WERI-Rb-1 (cell line): ENCODE measurements at places on chromosomes 3 and 15.
A peak's percentile ranks its signal among the peaks of the same experiment; 100 is the strongest.

- no peak for DNase-seq
Measured at GRCh38 chr15:38648121-38648843, 83.7 kb upstream of the RASGRP1 start.

- DNase-seq: no peak
Measured at GRCh38 chr15:88574655-88575054, 28.2 kb upstream of the DET1 start.

GRCh38 chr15:35168464-35168863 lies 83.4 kb upstream of the NANOGP8 start:
- DNase-seq: no peak

DNA sequence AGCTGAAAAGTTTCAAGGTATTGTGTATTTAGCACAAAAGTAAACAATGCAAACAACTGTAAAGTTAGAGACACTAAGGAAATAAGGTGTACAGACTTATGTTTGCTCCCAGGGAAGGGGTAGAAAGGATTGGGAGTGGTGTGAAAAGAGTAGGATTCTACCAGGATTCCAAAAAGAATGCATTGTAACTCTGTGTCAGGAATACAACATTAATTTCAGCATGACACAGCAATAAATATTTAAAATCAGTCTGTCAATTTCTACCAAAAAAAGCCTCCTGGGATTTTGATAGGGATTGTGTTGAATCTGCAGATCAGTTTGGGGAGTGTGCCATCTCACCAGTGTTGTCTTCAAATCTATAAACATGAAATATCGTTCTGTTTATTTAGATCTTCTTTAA lies 73.4 kb downstream of the LRRC28 start:
- DNase-seq: no peak

GRCh38 chr15:98855815-98856531 lies 151.6 kb downstream of the PGPEP1L start:
- no peak for DNase-seq

DNA sequence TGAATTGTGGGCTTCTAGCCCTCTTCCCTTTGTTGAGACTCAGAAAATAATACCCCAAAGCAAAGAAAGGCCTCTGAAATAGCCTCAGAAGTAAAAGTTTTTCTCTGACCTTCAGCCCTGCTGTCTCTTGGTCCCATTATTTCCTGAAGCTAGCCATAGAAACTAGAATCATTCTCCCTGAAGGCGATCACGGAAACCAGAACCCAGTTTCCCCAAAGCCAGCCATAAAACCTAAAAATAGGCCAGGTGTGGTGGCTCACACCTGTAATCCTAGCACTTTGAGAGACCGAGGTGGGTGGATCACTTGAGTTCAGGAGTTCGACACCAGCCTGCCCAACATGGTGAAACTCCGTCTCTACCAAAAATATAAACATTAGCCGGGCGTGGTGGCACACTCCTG lies 27.2 kb downstream of the EXD1 start:
- no peak for DNase-seq

GRCh38 chr3:110925798-110926197 lies 145.8 kb upstream of the NECTIN3 start:
- DNase-seq: no peak

- DNase-seq: no peak
Measured at GRCh38 chr15:95432878-95433405, 897.6 kb upstream of the NR2F2 start.

GRCh38 chr3:12900885-12901411 lies 59.6 kb upstream of the RPL32 start:
- no peak for DNase-seq

DNA sequence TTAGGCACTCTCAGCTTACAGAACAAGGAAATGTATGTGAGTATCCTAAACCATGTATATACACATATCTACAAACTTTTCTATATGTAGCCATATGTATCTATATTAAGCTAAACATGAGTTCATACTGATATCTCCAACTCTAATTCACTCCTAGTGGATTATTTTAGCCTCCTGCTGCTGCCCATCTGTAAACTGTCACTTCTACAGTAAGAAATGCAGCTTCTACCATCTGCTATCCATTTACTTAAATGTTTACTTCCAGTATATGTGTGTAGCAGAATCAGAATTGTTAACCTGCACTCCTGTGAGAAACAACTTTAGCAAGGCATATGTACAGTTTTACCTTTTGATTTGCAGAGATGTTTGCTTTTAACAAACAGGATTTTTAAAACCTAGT lies 478.5 kb upstream of the CBLB start:
- peak; percentile 25 for DNase-seq

- no peak for DNase-seq
Measured at GRCh38 chr3:37897763-37898162, 36.1 kb downstream of the CTDSPL start.

- DNase-seq: no peak
Measured at GRCh38 chr3:142021127-142021526, 128.2 kb downstream of the TFDP2 start.

DNA sequence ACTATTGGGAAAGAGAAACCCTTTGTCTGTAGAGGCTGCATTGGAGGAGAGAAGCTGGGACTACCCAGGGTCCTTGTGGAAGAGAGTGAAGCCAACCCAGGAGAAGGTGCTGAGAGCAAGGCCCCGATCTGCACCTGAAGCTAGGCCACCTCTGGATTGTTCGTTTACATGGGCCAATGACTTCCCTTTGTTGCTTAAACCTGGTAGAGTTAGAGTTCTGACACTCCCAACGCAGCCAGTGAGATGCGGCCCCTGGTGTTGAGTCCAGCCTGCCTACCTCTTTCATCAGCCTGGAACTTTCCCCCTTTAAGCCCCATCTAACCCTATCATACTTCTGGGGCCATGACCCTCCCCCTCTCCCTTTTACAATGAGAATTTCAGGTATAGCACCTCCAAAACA lies 30.8 kb downstream of the CCDC13 start:
- DNase-seq: no peak

DNA sequence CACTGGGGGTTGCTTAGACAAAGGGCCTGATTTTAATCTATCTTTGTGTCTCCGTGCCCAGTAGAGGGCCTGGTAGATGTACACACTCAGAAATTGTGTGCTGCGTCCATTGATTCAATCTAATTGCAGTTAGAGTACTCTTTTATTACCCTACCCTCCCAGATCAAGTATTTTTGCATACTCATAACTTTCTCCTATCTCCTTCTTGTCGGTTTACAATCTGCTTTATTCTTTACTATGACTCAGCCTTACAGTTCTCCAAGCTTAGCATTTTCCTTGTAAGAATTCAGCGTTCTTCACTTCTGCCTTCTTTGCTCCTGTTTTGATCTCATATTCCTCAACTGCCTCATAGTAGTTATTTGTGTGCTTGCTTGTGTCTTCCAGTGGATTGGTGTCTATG lies 124.5 kb upstream of the ARRDC4 start:
- no peak for DNase-seq

- no peak for DNase-seq
Measured at GRCh38 chr15:66780973-66781718, 79.1 kb downstream of the SMAD6 start.

- DNase-seq: no peak
Measured at GRCh38 chr3:98739266-98739665, 23.9 kb upstream of the ST3GAL6 start.

DNA sequence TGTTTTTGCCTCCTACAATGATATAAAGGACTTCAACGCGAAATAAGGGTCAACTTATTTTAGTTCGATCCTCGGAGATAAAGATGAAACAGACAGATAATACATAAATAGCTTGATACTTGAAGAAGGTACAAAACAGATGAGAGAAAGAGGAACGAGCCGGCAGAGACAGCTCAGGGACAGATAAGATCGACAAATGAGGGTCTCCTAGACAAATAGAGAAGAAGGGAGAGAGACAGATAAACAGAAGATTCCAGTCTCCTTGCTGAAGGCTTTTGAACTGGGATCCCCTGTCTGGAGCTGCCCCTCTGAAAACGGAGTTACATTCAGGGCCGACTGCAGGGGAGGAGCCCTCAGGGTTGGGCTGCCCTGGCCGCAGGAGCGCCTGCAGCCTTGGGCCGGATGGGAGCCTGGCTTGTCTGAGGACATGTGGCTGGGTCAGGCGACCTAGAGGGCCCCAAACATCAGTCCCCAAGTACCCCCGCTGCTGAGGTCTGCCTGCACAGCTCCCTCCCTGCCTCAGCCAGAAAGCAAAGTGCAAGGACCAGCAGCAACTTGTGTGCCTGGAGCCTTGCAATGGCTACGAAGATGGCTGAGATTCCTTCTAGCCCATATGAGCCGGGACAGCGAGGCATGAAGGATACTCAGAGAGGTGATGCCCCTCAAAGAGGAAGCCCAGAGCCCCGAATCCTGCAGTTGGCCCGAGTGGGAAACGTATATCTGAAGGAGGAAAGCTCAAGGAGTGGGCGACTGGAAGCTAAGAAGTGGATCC lies 926 bp upstream of the SKOR1 start:
- no peak for DNase-seq

- DNase-seq: no peak
Measured at GRCh38 chr3:46360907-46361306, 7.0 kb downstream of the CCR2 start.

DNA sequence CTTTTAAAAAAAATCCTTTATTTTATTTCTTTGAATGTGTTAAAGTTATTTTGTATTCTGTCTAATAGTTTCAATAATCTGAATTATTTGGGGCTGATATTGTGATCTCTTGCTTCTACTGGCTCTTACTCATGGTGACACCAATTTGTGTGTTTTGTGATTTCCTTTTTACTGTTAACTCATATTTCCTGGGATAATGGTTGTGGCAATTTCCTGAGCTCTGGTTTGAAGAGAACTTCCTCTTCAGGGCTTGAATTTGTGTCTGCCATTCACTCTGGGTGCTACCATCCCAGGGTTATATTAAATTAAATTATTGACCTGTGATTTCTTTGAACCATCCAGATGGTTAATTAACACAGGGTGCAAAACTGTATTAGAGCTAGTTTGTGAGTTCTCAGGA lies 60.4 kb upstream of the RNF7 start:
- DNase-seq: no peak

- DNase-seq: peak; percentile 16
Measured at GRCh38 chr3:171230865-171231264, 204.3 kb upstream of the SLC2A2 start.
